ENCODE measurements at places on chromosomes 13 and 19.

DNA sequence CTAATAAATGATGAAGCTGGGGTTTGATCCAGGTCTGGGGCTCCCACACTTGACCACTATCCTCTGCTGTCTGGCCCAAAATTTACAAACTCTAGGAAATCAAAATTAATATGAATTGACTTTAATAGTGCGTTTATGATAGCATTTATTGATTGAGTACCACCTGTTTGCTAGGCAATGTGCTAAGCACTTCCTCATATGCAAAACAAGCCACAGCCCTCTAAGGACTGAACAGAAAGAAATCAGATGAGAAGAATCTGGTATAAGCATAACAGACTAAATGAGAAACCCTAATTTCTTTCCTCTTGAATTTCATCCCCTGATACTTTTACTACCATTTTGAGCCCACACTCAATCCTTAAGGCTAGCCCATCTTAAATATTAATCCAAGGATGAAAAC, 6.6 kb upstream of the MLNR start:
- no peak for DNase-seq

- DNase-seq: no peak
Measured at GRCh38 chr19:51564791-51565190, 6.3 kb upstream of the ZNF175 start.

- no peak for DNase-seq
Measured at GRCh38 chr13:39452417-39452816, 150.6 kb downstream of the LHFPL6 start.

DNA sequence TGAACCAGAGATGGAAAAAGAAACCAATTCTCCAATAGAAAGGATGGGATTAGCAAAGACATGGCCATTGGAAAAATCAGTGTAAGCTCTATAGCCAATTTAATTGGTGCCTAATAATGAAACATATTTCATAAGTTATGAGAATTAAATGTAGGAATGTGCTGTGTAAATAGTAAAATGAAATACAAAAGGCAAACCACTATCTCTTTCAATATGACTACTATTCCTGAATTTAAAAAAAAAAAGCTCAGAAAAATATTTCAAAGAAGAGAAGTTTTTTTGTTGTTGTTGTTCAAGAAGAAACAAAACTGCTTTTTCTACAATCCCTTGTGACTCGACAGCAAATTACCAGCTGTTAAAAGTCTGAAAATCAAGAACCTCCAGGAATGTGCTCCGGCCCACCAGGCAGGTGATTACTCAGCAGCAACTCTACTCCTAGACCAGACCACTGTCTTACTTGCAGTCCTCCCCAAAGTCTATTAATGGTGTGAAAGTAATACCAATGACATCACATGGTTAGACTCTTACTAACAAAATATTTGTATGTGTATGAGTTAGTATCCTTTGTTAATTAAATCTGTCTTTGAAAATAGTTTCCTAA, 362.4 kb downstream of the KCTD12 start:
- DNase-seq: no peak

GRCh38 chr19:53132141-53132991, at the start of gene ZNF415:
Gene ZNF415, minus strand, starts transcription at chr19:53132910. Its CDS starts 10,234 bp downstream, at chr19:53122676.
- DNase-seq: no peak

- DNase-seq: no peak
Measured at GRCh38 chr13:77422724-77423123, 95.8 kb upstream of the MYCBP2 start.

GRCh38 chr19:5677580-5677979, 2.7 kb downstream of the MICOS13 start:
- DNase-seq: no peak

DNA sequence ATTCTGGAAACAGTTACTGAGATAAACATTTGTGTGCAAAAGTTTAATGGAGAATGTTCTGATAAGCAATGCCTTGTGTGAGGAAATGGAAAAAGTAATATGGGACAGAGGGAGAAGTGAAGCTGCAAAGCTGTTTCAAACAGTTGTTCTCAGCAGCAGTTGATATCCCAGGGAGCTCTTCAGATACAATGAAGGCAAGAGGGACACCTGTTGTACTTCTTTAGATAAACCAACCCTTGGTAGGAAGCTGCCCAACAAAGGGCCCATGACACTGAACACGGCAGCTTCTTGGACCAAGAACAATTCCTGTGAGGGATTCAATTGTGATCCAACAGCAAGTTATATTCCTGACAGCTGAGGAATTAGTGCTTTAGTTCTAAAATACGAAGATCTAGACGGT, 894.3 kb upstream of the PCDH20 start:
- no peak for DNase-seq

GRCh38 chr13:41565216-41565615, 107.9 kb downstream of the RGCC start:
- no peak for DNase-seq

GRCh38 chr13:32905063-32905863, 111.0 kb upstream of the KL start:
- no peak for DNase-seq

- DNase-seq: no peak
Measured at GRCh38 chr19:39659791-39660190, 4.1 kb downstream of the LGALS16 start.

GRCh38 chr19:43524922-43525835, 1.8 kb downstream of the ETHE1 start:
- DNase-seq: peak; percentile 51

DNA sequence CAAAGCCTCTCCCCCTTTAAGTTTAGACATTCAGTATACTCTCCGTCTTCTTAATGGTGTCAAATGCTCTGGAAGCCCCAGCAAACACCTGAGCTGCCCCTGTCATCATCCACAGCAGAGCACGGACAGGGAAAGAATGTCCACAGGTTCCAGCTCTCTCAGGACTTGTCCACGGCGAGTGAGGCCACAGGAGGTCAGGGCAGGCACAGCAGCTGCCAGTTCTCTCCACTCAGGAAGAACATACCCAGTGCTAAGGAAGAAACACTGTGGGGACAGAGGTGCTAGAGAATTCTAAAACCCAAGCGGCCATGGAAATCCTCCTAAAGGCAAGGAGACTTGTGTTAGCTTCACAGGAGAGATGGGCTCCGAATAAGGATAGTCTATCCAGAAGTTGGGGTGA, 132.0 kb upstream of the SERP2 start:
- no peak for DNase-seq

DNA sequence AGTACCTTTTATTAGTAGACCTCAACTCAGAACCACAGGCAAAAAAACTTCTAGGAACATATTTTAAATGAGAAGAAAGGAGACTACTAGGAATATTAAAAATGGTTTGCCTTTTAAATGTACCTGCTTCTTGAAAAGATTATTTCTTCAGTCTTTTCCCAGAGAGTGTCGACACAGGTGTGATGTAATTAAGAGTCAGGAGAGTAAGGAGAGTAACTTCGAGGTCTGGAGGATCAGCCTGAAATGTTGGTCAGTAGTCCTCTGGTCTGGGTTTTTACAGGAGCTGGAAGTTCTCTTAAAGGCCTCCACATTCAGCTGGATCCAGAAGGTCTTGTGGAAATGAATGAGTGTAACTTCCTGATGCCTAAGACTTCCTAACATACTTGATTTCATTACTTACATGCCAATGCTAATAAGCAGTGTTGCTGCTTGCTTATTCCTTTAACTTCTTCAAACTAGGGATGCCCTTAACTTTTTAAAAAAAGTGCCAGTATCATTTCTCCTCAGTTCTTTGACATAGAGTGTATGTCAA, at the start of gene KCTD4:
TSS of gene KCTD4 (minus strand) at position 345 of the 532 bp plus-strand sequence. CDS start 6,478 bp downstream, outside the sequence.
- no peak for DNase-seq

GRCh38 chr13:73704587-73704986, 429.6 kb downstream of the KLF12 start:
- DNase-seq: no peak

- DNase-seq: no peak
Measured at GRCh38 chr19:46225558-46226004, 4.0 kb upstream of the IGFL1 start.

- DNase-seq: no peak
Measured at GRCh38 chr19:14370169-14370939, 10.9 kb upstream of the ADGRE5 start.

DNA sequence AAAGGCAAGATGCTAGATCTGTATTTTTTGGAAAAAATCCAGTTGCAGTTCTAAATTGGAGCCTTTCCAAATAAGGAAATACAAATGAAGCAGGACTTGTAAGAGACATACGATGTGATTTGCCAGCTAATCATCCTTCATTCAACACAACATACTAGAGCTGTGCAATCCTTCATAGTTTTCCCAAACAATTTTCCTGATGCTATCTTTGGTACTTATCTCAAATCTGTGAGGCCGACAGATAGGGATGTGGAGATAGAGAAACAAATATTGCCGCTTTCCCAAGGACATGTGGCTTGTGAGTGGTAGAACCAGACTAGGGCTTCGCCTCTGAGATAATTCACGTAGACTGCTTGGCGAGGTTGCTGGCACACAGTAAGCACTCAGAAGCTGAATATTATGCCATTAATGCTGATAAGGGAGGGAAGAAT, 176.6 kb downstream of the LMO7 start:
- DNase-seq: no peak

- DNase-seq: no peak
Measured at GRCh38 chr13:50390503-50391248, 375.4 kb downstream of the KCNRG start.

GRCh38 chr19:10521461-10522171, 4.4 kb upstream of the S1PR5 start:
- no peak for DNase-seq

DNA sequence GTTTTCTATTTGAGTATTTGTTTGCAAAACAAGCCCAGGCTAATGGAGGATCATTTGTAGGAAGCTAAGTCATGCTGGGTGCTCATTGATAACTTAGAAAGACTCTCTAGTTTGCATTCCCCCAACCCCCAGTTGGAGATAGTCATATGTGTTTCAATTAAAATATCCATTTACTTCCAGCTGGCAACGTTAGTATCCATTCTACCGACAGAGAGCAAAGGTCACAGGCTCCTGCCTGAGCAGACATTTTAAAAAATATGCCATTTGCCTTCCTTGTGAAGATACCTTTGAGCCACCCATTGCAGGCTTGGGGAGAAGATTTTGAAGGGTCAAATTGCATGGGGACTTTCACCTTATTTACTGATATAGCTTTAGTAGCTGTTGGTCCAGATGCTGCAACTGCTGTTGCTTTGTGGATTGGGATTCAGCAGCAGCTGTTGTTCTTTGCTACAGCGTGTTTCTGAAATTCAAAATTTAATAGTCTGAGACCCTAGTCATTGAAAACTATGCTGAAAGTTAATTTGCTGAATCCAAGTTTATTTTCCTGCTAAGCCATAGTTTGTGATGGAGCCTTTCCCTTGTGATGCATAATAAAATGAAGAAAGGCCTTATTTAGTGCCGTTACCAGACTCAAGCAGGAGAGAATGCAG, 335.1 kb downstream of the GPC6 start:
- no peak for DNase-seq

GRCh38 chr19:5238700-5239099, 101.9 kb downstream of the PTPRS start:
- no peak for DNase-seq

DNA sequence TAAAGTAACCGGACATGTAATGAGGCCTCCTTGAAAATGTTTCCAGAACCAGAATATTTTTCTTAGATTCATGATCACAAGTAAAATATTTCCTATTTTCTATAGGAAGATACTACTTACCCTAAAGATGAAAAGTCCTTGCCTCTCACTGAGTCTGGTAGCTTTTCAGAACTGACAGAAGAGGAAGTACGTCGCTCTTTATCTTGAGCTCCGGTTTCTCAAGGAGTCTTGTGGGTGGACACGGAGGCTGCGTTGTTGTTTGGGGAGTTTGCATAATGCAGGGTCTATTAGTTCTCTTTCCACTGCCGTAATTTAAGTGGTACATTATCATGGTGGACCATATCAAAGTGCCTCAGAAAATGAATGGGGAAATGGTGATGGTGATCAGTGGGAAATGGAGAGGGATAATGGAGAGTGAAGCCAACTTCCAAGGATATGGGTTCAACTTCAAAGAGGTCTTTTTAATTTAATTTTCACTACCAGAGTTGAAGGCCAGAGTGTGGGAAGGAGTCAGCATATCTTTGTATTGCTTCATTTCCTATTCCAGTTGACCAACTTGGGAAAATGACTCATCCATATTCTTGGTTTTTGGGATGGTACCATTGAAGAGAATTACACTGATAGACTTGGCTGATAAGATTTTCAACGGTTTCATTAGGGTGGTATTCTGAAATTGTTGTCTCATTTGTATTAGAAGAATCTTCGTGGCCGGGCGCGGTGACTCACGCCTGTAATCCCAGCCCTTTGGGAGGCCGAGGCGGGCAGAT, 23.4 kb downstream of the MBD3L2B start:
- no peak for DNase-seq

DNA sequence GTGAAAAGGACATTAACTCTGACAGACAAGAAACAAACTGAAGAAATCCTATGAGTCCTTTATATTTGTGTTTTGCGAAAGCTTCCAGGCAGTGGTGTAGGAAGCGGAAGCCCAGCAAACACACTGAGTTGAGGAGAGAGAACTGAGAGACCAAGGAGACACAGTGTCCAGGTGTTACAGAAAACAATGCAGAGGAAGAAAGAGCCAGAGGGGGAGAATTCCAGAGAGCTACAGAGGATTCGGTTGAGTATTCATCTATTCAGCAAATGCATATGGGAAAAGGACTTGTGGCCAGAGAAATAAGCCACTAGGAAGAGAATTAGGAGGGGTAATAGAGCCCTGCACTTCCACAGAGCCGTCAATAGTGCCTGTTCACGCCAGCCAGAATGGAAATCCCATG, 183.5 kb downstream of the LIG4 start:
- DNase-seq: no peak

DNA sequence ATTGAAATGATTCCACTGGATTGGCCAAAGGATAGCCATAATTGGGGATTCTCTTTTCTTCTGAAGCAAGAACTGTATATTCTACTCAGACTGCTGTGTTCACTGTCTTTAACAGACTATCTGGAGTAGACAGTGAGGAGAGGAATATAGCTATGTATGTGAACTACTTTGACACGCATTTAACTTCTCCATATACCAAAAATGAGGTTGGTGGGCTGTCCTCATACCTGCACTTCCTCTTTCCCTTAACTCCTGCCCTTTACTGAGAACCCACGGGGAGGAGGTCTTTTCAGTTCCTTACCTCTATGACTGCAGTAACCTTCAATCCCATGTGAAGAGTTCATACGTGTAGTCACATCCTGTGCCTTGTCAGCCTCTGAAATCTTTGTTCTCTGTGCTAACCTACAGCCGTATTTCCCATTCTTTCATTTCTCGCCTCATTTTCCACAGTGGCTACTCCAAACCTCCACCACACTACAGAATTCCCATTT, 305.8 kb downstream of the MTUS2 start:
- no peak for DNase-seq

DNA sequence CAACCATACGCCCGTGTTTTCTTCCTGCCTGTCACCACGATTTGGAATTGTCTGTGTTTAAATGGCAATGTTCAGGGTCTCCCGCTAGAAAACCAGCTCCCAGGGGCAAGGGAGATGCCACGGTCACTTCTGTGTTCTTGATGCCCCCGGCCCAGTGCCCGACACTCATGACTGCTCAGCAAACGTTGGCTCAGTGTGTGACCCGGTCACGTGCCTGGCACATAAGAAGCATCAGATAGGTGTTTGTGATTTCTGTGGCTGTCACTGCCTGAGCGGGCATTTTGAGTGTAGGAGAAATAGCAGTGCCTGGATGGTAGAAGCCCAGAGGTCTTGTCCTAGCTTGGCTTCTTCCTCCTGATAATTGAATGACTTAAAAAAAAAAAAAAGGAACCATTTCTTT, 15.5 kb downstream of the HDGFL2 start:
- no peak for DNase-seq

- DNase-seq: no peak
Measured at GRCh38 chr13:111262281-111262680, 58.2 kb upstream of the TEX29 start.

- DNase-seq: peak; percentile 48
Measured at GRCh38 chr19:45693106-45693788, 781 bp downstream of the QPCTL start.

All from SHP77 (cell line).